ENCODE measurements at places on chromosomes 1 and 21. TPM values are rescaled to one million over a fixed set of nuclear protein-coding genes. Genes with fewer than 3 reads are reported as not detected.

- H3K36me3 ChIP-seq = no peaks in the 10 kb centered on the region
- H3K4me1 ChIP-seq = peaks cover 44% of the 10 kb centered on the region
- H3K27ac ChIP-seq = no peak overlapping the region
Observed at GRCh38 chr1:47433477-47434050, 4.3 kb upstream of the FOXD2 start.

CLCA1 gene
- total RNA-seq = not detected

GRCh38 chr1:18653916-18654315 lies 23.3 kb downstream of the PAX7 start:
- DNase-seq = no peak
- H3K4me1 ChIP-seq = no peaks in the 10 kb centered on the region
- peaks cover 85% of the 10 kb centered on the region for H3K27me3 ChIP-seq

DNA sequence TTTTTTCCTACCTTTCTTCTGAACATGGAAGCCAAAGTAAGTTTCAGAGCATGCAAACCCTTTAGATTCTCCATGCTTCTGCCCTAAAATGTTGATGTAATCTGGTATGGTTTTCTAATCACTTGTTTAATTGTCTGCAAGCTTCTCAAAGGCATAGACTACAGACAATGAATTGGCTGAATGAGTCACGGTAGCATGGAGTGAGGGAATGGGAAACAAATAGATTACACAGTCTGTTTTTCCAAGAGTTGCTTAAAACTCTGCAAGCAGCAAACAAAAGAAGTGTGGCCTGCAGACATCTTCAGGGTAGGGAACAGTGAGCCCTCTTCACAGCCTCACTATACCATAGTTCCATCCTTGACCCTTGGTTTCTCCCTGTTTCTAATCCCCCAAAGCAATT lies 326.0 kb downstream of the BARHL2 start:
- no peaks in the 10 kb centered on the region for H3K36me3 ChIP-seq
- DNase-seq = no peak
- no peaks in the 10 kb centered on the region for H3K4me1 ChIP-seq
- no peaks in the 10 kb centered on the region for H3K27me3 ChIP-seq

GRCh38 chr1:68347415-68347814 lies 102.3 kb downstream of the RPE65 start:
- no peaks in the 10 kb centered on the region for H3K27me3 ChIP-seq
- H3K4me3 ChIP-seq = no peak overlapping the region
- H3K36me3 ChIP-seq = no peaks in the 10 kb centered on the region
- no peaks in the 10 kb centered on the region for H3K4me1 ChIP-seq

- no peaks in the 10 kb centered on the region for H3K27me3 ChIP-seq
- H3K4me3 ChIP-seq = no peak overlapping the region
- H3K36me3 ChIP-seq = peaks cover 17% of the 10 kb centered on the region
Observed at GRCh38 chr1:246836209-246836966, 95.4 kb downstream of the AHCTF1 start.

OVAAL gene
- total RNA-seq = not detected

GRCh38 chr1:33234588-33234990 lies 21.7 kb upstream of the ZNF362 start:
- no peak overlapping the region for H3K4me3 ChIP-seq
- no peak for DNase-seq
- peaks cover 9% of the 10 kb centered on the region for H3K4me1 ChIP-seq
- H3K36me3 ChIP-seq = no peaks in the 10 kb centered on the region
- no peak overlapping the region for H3K27ac ChIP-seq

RAP1GAP gene
- total RNA-seq = 33.7 TPM

GRCh38 chr1:33296082-33296458 lies 24.8 kb downstream of the A3GALT2 start:
- peaks cover 25% of the 10 kb centered on the region for H3K4me1 ChIP-seq
- no peak overlapping the region for H3K4me3 ChIP-seq
- no peaks in the 10 kb centered on the region for H3K27me3 ChIP-seq
- H3K27ac ChIP-seq = peak overlapping the region; percentile 39

- H3K4me3 ChIP-seq = peak overlapping the region; percentile 81
- DNase-seq = no peak
- peak overlapping the region; percentile 98 for H3K27ac ChIP-seq
- H3K36me3 ChIP-seq = no peaks in the 10 kb centered on the region
- H3K27me3 ChIP-seq = no peaks in the 10 kb centered on the region
- peaks cover 9% of the 10 kb centered on the region for H3K4me1 ChIP-seq
Observed at GRCh38 chr1:50970509-50970887, 453 bp downstream of the CDKN2C start.

- no peaks in the 10 kb centered on the region for H3K27me3 ChIP-seq
- H3K36me3 ChIP-seq = no peaks in the 10 kb centered on the region
- no peak overlapping the region for H3K27ac ChIP-seq
- H3K4me3 ChIP-seq = no peak overlapping the region
- DNase-seq = no peak
- no peaks in the 10 kb centered on the region for H3K4me1 ChIP-seq
Observed at GRCh38 chr1:207414606-207415108, 39.5 kb upstream of the CR2 start.

GABPB2 gene
- total RNA-seq = 14.1 TPM

DNA sequence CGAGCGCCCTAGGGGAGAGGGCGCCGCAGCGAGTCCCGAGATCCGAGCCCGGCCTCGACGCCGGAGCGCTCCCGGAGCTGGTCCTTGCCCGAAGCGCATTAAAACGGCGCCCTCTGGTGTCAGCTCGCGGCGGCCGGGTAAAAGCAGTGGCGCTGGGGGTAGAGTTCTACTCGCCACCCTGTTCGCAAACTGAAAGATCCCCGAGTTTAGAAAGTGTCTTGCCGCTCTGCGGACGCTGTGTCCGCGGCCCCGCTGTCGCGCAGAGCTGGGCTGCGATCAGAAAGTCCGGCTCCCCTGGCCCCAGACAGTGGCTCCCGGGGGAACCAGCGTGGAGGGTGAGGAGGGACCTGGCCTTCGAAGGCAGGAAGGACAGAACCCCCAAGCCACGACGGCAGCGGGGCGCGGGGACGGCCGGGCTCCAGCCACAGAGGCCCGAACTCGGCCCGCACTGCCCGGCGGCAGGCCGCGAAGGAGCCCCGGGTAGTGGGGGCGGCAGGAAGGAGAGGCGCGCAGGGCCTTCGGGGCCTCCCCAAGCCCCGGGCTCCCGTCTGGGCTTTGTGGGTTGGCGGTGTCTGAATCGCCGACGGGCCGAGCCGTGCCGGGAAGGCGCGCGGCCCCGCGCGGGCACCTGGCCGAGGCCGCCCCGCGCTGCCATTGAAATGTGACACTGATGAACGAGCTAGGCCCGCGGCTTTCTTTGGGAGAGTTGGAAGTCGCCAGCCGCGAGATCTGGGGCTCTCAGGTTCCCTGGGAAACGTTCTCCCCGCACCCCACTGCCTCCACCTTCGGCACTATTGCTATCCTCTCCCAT lies 39.1 kb upstream of the NFIA start:
- H3K27me3 ChIP-seq = no peaks in the 10 kb centered on the region
- peaks cover 6% of the 10 kb centered on the region for H3K4me1 ChIP-seq

- H3K4me1 ChIP-seq = no peaks in the 10 kb centered on the region
- peak overlapping the region; percentile 45 for H3K4me3 ChIP-seq
Observed at GRCh38 chr21:14543983-14544382, 2.1 kb downstream of the SAMSN1 start.

KIF2C gene
- total RNA-seq = 1.7 TPM

ZFP69B gene
- 1.3 TPM for total RNA-seq

PRR9 gene
- total RNA-seq = not detected

DNA sequence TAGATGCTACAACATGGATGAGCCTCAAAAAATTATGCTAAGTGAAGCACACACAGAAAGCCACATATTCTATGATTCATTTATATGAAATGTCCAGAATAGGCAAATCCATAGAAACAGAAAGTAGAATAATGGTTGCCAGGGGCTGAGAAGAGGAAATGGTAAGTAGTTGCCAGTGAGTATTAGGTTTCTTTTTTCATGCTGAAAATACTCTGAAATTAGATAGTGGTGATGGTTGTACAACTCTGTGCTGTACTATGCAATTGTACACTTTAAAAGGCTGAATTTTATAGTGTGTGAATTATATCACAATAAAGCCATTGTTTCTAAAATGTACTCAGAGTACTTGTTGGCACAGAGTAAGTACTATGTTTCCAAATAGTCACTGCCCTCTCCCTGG lies 15.5 kb upstream of the GFI1 start:
- no peak overlapping the region for H3K4me3 ChIP-seq
- H3K27me3 ChIP-seq = no peaks in the 10 kb centered on the region
- no peak for DNase-seq
- no peak overlapping the region for H3K27ac ChIP-seq
- no peaks in the 10 kb centered on the region for H3K4me1 ChIP-seq
- H3K36me3 ChIP-seq = no peaks in the 10 kb centered on the region

DNA sequence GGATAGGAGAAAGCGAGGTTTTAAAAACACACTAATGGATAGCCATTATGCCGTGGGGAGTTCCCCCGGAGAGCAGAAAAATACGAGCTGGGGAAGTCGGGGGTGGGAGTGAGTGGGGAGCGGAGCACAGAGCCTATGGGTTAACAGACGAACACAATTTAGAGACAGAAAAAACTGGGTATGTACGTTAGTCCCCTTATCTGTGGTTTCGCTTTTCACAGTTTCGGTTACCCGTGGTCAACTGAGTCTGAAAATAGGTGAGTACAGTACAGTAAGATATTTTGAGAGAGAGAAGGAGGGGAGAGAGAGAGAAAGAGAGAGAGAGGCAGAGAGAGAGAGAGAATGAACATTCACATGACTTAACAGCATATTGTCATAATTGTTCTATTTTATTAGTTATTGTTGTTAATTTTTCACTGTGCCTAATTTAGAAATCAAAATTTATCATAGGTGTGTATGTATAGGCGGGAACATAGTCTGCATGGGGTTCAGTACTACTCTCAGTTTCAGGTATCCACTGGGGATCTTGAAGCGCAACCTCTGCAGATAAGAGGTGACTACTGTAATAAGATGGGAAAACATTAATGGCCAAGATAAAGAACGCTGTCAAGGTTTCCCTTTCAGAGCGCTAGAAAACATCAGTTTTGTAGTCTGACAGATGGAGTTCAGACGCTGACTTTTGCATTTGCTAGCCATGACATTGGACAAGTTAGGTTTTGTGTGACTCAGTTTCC lies 125.6 kb upstream of the LMO4 start:
- H3K27me3 ChIP-seq = peaks cover 3% of the 10 kb centered on the region
- no peaks in the 10 kb centered on the region for H3K36me3 ChIP-seq
- H3K27ac ChIP-seq = no peak overlapping the region

FCGR1A gene
- total RNA-seq = 65.3 TPM

DNA sequence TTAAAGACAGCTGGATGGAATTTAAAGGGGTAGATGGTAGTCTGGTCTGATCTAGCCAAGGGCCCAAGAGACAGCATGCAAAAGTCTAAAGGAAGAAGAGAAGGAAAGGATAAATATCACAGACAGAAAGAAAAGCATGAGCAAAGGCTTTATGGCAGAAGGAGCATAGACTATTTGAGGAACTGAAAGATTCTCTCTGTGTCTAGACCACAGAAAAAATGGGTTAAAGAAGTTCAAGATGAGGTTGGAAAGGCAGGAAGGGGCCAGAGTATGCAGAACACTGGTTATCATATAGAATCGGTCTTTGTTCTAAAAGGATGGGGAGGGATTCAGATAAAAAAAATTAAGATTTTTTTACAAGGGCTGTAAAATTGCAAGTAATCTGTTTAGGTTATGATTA lies 136.8 kb upstream of the SGIP1 start:
- no peak for DNase-seq
- H3K27me3 ChIP-seq = no peaks in the 10 kb centered on the region
- peak overlapping the region; percentile 39 for H3K27ac ChIP-seq
- no peaks in the 10 kb centered on the region for H3K36me3 ChIP-seq

G0S2 gene
- total RNA-seq = 19.9 TPM

ID3 gene
- total RNA-seq = 137 TPM

All from lower lobe of right lung (tissue), 2 donors.